ENCODE measurements at places on chromosomes 13 and 19.

GRCh38 chr19:57800696-57801095 lies 14.0 kb downstream of the ZNF552 start:
- DNase-seq = no peak

- DNase-seq = no peak
Observed at GRCh38 chr13:113120300-113121182, 2.1 kb upstream of the F10 start.

- no peak for DNase-seq
Observed at GRCh38 chr13:112761701-112762689, 72.2 kb downstream of the ATP11A start.

DNA sequence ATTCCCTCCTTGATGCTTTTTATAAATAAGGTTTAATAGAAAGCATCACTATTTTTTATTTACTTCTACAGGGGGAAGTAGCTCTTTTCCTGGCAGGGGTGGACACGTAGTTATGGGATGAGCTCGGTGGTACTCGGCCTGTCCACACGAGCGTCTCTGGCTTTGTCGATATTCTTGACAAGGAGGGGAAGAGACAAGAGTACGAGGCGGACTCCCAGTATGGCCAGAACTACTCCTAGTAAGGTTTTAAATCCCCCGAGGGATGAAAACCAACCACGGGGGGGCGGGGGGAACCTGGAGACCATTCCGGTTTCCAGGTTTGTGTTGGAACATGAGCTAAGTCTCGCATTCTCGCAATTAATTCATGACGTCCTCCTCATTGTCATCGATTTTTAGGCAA lies 5.6 kb upstream of the BSG start:
- no peak for DNase-seq

DNA sequence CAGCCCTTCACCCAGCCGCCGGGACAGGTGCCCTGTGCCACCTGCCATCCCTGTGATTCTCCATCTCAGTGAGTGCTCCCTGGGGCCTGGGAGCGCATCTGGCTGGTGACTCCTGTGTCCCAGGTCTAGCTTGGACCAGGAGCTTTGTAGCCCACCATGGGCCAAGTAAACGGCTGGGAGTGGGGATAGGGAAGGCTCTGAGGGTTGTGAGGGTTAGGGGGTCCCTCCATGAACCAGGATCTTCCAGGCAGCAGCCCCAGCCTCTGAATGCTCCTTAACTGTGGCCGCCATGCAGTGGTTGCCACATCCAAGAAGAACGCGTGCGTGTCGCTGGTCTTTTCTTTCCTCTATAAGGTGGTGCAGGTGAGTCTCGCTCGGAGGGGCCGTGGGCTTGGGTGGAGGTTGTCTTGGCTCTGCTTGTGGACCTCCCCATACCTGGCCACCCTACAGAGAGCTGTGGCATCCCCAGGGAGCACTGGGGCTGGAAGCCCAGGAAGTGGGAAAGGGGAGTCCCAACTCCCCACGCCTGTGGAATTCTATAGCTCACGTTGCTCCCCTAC lies 8.4 kb downstream of the AP1M1 start:
- DNase-seq = no peak

DNA sequence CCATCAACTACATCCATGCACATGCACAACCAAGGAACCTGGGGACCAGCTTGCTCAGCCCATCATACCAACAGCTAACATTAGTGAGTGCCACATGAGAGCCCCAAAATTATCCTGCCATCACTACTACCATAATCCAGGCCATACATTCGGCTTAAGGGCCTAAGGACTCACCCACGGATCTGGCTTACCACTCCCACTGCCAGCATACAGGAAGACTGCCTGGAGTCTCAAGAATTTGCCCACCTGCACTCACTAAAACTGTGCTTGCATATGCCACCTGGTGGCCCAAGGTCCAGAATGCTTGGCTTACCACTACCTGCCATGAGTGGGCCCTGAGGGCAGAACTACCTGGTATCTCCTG lies 1562.9 kb upstream of the PRR20A start:
- DNase-seq = no peak

- no peak for DNase-seq
Observed at GRCh38 chr19:18419699-18420460, 682 bp downstream of the SSBP4 start.

- no peak for DNase-seq
Observed at GRCh38 chr13:33583398-33583797, 234.6 kb upstream of the RFC3 start.

GRCh38 chr13:98372876-98373275 lies 195.8 kb upstream of the RNF113B start:
- DNase-seq = no peak

- DNase-seq = peak; percentile 46
Observed at GRCh38 chr13:53250272-53250875, 221.8 kb downstream of the OLFM4 start.

- no peak for DNase-seq
Observed at GRCh38 chr13:73516731-73517130, 457.9 kb downstream of the KLF5 start.

DNA sequence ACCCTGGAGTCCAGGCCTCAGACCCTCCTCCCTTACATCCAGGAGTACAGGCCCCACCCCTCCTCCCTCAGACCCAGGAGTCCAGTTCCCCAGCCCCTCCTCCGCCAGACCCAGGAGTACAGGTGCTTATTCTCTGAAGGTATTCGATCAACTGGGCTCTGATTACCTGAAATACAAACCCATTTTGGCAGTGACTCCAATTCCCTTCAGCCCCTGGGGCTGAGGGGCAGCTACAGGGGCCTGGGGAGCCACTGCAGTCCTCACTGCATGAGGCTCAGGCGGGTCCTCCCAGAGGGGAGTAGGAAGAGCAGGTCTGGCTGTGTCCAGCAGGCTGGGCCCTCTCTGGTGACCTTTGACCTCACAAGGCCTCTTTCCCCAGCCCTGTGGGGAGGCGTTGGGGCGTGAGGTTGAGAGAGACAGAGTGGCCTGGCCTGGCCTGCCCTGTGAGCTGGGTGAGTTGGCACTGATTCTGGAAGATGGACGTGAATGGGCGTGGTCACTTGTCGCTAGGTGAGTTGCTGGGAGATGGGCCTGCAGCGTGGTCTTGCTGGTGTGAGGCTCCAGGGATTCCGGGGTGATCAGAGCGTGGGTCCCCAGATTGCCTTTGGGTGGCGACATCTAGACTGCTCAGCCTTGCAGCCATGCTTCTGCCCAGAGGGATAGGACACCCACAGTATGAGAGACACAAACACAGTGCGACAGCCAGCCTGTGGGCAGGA lies 3.1 kb downstream of the BCAT2 start:
- no peak for DNase-seq

DNA sequence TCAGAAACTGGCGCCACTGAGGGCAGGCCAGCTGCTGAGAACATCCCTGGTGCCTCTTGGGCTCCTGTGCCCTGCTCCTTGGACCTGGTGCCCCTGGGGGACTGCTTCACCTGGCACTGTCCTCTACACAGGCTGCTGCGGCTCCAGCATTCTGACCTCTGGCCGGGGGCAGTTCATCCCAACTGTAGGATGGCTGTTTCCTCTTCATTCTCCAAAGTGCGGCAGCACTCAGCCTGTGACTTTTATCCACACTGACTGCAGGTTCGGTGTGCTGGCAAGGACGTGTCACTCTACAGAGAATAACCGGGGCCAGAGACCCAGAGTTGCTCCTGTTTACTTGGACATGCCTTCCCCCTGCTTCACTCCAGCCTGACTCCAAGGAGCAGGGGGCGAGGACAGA lies 7.6 kb upstream of the ANKRD10 start:
- DNase-seq = no peak

DNA sequence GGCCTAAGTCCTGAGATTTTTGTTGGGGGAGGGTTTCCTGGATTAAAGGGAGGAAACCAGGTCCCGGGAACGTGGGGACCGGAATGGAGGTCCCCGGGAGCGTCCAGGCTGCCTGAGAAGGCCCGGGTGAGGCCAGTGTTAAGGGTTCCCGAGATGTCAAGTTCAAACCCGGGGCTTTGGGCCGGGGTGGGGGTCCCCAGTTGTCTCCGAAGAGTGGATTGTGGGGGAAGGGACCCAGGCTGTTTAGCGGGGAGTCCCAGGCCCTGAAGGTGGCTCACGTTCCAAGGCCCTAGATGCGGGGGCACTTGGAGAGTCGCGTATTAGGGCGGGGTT lies 262 bp downstream of the COX7A1 start:
- no peak for DNase-seq

GRCh38 chr13:76637641-76638141 lies 248.5 kb downstream of the KCTD12 start:
- peak; percentile 79 for DNase-seq

DNA sequence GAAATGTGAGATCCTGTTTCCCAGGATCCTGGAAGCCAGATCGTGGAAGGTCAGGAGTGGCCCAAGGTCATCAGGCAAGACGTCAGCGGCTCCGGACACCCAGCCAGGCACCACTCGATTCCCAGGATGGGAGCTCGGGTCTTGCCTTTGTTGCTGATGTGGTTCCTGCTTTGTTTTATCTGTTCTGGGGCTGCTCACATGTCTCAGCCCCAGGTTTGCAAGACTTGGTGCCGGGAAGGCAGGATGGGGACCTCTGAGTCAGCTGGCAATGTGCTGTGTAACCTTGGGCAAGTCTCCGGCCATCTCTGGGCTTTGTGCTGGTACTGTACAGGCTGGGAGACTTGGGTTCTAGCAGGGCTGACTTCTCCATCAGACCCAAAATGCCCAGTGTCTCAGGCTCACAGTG lies 1.4 kb upstream of the FCHO1 start:
- no peak for DNase-seq

DNA sequence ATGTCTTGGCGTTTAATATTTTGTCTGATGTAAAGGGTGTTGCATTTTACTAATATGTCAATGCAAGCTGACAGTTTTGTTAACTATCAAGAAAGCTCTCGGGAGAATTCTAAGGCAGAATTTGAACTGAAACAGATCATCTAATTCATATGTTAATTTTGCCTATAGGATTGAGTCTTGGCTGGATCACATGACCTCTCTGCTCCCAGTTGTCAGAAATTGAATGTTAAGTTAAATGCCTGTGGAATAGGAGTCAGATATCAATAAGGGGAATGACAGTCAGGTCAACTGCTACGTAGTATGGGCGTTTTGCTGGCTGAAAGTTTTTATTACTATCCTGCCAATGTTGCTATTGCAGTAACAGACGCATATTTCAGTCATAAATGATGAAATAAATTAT lies 358.5 kb downstream of the MYO16 start:
- DNase-seq = no peak
